ENCODE measurements at places on chromosomes 3 and 15.

- DNase-seq: no peak
Observed at GRCh38 chr3:108388136-108389132, 92.1 kb downstream of the HHLA2 start.

GRCh38 chr3:135499426-135499825 is 466.1 kb upstream of the PPP2R3A start:
- no peak for DNase-seq

DNA sequence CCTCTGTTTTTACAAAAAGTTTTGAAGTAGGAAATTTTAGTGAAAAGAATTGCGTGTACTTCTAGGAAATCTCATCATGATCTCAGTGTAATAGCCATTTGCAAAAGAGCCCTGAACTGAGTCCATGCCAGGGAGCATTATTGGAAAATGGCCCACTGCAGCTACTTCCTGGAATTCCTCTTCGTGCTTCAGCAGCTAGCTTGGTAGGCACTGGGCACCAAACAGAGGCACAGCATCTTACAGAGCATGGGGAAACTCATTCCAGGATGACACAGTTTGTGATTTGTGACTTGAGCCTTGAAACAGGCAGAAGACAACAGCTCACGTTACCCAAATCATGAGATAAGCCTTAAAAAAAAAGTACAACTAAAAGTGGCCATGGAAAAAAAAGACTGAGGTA is 179.1 kb downstream of the WDR72 start:
- no peak for DNase-seq

- DNase-seq: no peak
Observed at GRCh38 chr3:120100711-120101110, 6.5 kb upstream of the GSK3B start.

DNA sequence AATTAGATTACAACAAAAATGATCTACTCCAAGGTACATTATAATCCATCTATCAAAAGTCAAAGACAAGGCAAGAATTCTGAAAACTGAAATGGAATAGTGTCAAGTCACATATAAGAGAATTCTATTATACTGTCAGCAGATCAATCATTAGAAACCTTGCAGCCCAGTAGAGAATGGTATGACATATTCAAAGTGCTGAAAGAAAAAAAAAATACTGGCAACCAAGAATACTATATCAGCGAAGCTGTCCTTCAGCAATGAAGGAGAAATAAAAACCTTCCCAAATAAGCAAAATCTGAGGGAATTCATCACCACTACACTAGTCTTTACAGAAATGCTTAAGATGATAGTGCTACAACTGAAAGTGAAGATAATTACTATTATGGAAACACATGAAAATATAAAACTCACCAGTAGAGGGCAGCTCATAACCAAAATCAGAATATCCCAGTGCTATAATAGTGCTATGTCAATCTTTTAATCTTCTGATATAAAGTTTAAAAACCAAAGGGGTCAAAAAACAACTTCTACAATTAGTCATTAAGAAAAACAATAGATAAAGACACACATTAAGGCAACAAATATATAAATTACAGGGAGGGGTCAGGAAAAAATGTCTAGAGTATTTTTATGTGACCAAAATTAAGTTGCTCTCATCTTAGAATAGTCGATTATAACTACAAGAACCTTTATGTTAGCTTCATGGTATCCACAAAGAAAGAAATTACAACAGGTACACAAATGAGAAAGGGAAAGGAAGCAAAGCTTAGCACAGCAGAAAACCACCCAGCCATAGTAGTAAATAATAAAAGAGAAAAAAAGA is 190.7 kb upstream of the CNTN6 start:
- no peak for DNase-seq

DNA sequence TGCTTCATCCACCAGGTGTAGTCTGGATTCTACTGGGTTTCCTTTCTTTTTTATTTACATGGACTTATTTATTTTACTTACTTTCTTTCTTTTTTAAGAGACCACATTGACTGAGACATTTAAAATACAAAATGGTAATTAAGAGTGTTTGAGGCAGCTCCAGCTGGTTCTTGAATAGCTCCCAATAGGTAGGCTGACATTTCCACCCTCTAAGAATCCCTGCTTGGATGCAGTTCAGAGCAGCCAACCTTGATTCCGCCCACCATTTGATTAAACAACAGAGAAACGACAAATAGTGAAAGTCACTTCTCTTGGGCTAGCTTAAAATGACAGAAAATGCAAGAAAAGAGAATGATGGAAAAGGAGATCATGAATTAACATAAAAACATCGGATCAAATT is 270.5 kb downstream of the TUSC7 start:
- DNase-seq: no peak

GRCh38 chr3:131847966-131848510 is 186.8 kb downstream of the CPNE4 start:
- no peak for DNase-seq

- DNase-seq: no peak
Observed at GRCh38 chr3:139524841-139525636, 14.5 kb downstream of the RBP1 start.

DNA sequence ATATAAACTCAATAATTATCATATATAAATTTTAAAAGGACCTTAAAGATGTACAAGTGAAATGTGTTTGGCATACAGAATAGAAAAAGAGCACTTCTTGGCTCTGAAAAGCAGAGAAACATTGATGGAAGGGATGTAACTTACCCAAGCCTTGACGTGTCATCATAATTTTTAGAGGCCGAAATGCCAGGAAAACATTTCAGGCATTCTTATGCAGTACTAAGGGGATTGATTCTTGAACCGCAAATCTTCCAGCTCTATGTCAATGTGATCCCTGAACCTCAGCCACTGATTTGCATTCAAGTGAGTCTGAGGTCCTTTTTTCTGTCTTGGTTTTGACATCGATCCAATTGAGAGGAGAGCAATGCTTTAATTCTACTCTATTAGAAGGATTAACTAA is 97.8 kb downstream of the CLDN1 start:
- no peak for DNase-seq

DNA sequence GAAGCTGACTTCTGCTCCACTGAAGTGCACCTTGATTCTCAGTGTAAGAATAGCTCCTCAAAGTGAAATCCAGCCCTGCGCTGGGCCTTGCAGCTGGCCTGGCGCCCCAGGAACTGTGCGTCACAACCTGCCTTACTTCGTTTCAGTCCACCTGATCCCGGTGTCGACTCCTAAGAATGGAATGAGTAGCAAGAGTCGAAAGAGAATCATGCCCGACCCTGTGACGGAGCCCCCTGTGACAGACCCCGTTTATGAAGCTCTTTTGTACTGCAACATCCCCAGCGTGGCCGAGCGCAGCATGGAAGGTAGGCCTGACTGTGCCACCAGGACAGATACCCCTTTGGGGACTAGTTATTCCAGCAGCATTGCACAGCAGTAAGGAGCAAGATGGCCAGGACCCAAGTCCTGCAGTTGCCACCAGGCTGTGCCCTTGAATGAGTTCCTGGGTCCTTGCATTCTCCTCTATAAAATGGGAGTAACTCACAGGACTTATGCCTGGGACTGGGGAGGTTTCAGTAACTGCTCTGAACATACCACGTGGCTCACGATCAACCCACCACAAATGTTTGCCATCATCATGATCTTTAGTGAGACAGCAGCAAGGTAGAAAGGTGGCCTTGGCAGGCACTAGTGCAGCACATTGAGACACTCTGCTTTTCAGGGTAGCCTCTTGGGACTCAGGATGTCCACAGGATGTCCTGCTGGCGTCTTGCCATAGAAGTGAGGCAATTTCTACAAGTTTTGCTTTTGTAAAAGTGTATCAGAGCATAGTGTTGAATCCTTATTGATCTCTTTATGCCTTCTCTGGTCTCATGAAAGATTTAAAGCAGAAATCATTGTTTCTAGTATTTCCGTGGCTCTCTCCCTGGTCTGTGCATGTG is 46.8 kb downstream of the PXYLP1 start:
- no peak for DNase-seq

GRCh38 chr3:114857299-114857701 is 289.8 kb downstream of the ZBTB20 start:
- DNase-seq: no peak

DNA sequence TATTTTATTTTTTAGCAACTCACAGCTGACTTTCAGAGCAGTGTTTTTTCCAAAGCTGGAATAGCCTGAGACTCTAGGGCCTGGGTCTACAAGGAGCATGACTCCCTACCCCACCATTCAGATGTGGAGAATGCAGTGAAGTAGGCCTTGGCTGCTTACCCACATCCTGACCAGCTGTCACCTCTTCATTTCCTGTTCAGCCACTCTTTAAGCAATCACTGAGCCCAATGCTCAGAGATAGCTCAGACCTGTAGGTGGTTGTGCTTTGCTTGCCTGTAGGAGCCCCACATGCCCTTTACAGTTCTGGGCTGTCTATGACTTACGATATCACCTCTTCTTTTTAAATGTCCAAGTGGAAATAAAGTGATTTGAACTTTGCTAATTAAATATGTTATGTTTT is 148.1 kb downstream of the NEK11 start:
- no peak for DNase-seq

- DNase-seq: no peak
Observed at GRCh38 chr3:181933052-181933618, 221.4 kb downstream of the SOX2 start.

- no peak for DNase-seq
Observed at GRCh38 chr3:195908694-195909581, 587 bp upstream of the TNK2 start.

DNA sequence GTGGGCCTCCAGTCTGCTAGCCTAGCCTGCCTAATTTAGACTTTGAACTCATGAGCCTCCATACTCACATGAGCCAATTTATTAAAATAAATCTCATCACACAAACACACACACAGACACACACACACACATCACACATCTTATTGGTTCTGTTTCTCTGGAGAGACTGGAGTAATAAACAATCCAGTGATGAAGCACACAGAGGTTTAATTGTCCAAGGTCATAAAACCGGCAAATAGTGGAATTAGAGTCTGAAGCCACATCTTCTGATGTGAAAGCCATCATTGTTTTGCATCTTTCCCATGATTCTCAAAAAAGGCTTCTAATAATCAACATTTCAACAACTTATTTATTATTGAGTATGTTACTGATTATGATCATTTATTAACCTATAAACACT is 249.4 kb upstream of the KCNH8 start:
- DNase-seq: no peak

GRCh38 chr3:129014148-129014547 is 13.0 kb downstream of the EFCC1 start:
- no peak for DNase-seq
